Spleen (tissue), 13 donors: ENCODE measurements at places on chromosomes 5 and 9. TPM values are rescaled to one million over a fixed set of nuclear protein-coding genes. Genes with fewer than 3 reads are reported as not detected.

DNA sequence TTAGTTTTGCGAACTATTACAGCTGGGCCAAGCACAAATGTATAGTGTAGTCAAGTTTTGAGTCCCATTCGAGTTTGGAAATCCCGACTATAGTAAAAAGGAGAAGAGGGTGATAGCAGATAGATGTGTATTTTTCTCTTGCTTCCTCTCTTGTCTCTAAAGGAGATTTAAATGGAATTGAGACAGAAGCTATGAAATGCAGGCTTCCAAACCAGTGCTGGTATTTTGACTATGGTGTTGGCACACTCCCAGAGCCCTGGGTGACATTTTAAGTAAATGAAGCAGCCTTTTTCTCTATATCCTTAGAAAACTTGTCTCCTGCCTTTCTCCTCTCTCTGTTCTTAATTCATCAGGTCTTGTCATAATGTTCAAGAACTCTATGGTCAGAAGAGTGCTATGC, 17.7 kb upstream of the AUH start:
- H3K4me3 ChIP-seq = no peak overlapping the region
- H3K4me1 ChIP-seq = no peaks in the 10 kb centered on the region
- no peak for DNase-seq
- no peaks in the 10 kb centered on the region for H3K36me3 ChIP-seq

DNA sequence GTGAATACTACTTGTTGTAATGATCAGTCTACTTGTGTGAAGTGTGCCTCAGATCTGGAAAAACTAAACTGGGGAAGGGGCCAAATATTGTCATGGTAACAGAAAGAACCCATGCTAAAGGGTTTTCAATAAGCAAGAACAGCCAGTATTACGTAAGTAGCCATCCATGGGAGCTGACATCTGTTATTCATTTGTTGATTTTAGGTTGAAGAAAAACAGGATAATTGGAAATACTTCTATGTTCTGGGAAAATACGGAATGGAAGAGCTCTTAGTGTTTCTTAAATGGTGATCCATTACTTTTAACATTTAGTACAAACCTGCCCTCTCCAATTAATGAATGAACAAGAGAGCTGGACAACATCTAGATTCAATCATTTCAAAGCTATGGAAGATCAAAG, 485.8 kb downstream of the NTRK2 start:
- DNase-seq = no peak
- H3K27ac ChIP-seq = no peak overlapping the region
- no peaks in the 10 kb centered on the region for H3K36me3 ChIP-seq

DNA sequence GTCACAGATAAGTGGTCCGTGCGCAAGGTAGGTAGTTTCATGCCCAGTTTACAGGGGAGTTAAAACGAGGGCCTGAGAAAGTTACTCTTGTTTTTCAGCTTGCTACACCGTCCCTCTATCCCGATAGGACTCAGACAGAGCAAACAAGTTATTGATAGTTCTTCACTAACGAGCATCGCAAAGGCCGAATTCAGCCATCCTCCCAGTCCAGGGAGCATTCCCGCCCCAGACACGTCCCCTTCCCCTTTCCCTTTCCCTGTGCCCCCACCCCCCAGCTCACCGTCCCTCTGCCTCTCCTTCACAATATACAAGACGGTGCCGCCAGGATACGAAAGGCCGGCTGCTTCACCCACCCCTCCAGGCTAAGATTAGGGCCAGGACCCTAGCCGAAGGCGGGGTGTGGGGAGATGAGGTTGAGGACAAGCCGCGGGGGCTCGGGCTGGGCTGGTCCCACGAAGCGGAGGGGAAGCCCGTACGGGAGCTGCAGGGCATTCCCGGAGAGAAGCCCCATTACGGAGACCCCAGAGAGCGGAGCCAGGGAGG, 599 bp downstream of the KIAA1191 start:
- DNase-seq = no peak
- H3K36me3 ChIP-seq = peaks cover 5% of the 10 kb centered on the region
- peak overlapping the region; percentile 89 for H3K27ac ChIP-seq
- H3K4me1 ChIP-seq = peaks cover 48% of the 10 kb centered on the region
- no peaks in the 10 kb centered on the region for H3K27me3 ChIP-seq
- peak overlapping the region; percentile 78 for H3K4me3 ChIP-seq

- no peak overlapping the region for H3K4me3 ChIP-seq
- H3K27me3 ChIP-seq = no peaks in the 10 kb centered on the region
- H3K27ac ChIP-seq = no peak overlapping the region
- H3K36me3 ChIP-seq = peaks cover 57% of the 10 kb centered on the region
- H3K4me1 ChIP-seq = no peaks in the 10 kb centered on the region
- peak; percentile 71 for DNase-seq
Measured at GRCh38 chr5:179870403-179870903, 11.8 kb upstream of the MRNIP start.

DNA sequence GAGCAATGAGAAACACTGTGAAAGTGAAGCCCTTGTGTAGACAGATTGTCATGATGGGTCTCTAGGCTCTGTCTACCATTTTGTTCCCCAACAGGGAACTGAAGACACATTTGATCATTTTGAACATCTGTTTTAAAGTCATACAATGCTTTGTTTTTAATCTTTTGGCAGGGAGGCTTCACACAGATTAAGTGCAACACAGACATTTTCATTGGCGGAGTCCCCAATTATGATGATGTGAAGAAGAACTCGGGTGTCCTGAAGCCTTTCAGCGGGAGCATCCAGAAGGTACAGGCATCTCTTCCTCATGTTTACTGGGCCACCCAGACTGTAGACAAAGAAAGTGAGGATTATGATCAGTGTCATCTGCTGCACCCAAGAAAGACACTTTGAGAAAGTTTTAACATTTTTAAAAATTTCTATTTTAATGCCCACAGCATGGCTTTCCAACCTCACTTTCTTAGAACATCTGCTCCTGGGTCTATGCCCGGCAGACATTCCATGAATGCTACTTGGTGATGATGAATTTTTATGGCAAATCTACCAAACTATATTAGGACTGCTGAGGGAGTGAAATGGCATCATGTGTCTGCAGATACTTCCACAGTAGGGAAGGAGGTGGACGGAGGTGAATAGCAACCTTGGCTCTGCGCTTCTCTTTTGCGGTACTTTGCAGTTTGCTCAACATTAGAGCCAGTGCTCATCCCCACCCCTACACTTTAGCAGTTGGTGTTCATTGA, 121.3 kb downstream of the LIFR start:
- no peaks in the 10 kb centered on the region for H3K36me3 ChIP-seq
- no peak for DNase-seq
- H3K27ac ChIP-seq = no peak overlapping the region
- H3K4me3 ChIP-seq = no peak overlapping the region
- H3K4me1 ChIP-seq = peaks cover 20% of the 10 kb centered on the region

GRCh38 chr9:127634021-127634420, 21.9 kb downstream of the STXBP1 start:
- H3K36me3 ChIP-seq = no peaks in the 10 kb centered on the region
- H3K4me1 ChIP-seq = peaks cover 6% of the 10 kb centered on the region
- H3K4me3 ChIP-seq = no peak overlapping the region
- H3K27me3 ChIP-seq = no peaks in the 10 kb centered on the region
- H3K27ac ChIP-seq = peak overlapping the region; percentile 36

GRCh38 chr9:137028263-137029057, 423 bp upstream of the ABCA2 start:
- peak; percentile 94 for DNase-seq
- H3K36me3 ChIP-seq = no peaks in the 10 kb centered on the region
- peak overlapping the region; percentile 93 for H3K27ac ChIP-seq
- H3K4me1 ChIP-seq = peaks cover 76% of the 10 kb centered on the region
- no peaks in the 10 kb centered on the region for H3K27me3 ChIP-seq

GRCh38 chr9:123346826-123347225, 9.2 kb upstream of the CRB2 start:
- H3K27ac ChIP-seq = no peak overlapping the region
- DNase-seq = no peak
- no peaks in the 10 kb centered on the region for H3K36me3 ChIP-seq
- no peak overlapping the region for H3K4me3 ChIP-seq
- H3K4me1 ChIP-seq = peaks cover 34% of the 10 kb centered on the region
- no peaks in the 10 kb centered on the region for H3K27me3 ChIP-seq

DNA sequence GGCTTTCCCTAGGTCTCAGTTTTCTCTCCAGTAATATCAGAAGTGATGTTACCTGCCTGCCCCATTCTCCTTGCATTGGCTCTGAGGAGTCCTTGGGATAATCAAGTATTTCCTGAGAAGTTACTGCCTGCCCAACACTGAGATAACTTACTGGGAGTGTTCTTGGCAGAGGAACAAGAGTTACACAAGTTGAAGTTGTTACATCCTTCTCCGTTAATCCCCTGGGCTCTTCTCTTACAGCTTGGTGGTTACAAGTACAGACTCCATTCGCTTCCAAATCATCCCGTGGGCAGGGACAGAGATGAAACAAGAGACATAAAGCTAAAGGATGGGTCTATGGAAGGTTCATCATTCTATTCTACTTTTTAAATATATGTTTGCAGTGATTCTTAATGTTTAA, 74.1 kb upstream of the SAP30L start:
- peaks cover 31% of the 10 kb centered on the region for H3K4me1 ChIP-seq
- H3K27me3 ChIP-seq = no peaks in the 10 kb centered on the region
- H3K4me3 ChIP-seq = no peak overlapping the region
- H3K27ac ChIP-seq = no peak overlapping the region

DNA sequence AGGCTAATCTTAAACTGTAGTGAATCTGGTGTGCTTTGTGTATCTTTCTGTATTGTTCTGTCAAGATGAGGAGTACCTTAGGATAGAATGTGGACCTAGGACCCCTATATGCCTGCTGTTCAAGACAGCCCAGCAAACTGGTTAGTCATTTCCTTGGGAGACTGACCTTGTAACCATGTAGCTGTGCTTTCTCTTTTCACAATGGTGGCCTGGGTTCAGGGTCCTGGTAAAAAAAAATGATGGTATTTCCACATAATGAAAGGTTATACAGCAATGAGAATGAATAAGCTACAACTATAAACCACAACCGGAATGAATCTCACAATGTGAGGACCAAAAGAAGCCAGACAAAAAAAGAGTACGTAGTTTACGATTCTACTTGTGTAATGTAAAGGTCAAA, 36.4 kb upstream of the F2RL1 start:
- no peaks in the 10 kb centered on the region for H3K27me3 ChIP-seq
- no peaks in the 10 kb centered on the region for H3K36me3 ChIP-seq
- H3K4me3 ChIP-seq = no peak overlapping the region
- peak overlapping the region; percentile 26 for H3K27ac ChIP-seq

DNA sequence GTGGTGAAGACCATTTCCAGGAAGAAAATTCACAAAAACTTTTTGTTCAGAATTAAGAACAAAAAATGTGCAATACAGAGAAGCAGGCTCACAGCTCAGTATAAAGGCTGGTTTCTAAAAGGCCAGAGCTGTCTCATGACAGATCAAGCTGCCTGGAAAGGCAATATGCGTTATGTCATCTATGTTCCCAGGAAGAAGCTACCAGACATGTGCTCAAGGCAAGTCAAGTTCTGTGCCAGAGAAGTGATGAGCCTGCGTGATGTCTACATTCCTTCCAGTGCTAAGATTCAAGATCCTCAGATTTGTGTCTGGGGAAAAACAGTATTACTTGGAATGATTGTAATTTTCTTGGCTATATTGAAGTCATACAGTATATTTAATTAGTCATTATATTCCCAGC, 104.3 kb downstream of the PDE4D start:
- no peak for DNase-seq
- no peaks in the 10 kb centered on the region for H3K27me3 ChIP-seq
- H3K27ac ChIP-seq = no peak overlapping the region

DNA sequence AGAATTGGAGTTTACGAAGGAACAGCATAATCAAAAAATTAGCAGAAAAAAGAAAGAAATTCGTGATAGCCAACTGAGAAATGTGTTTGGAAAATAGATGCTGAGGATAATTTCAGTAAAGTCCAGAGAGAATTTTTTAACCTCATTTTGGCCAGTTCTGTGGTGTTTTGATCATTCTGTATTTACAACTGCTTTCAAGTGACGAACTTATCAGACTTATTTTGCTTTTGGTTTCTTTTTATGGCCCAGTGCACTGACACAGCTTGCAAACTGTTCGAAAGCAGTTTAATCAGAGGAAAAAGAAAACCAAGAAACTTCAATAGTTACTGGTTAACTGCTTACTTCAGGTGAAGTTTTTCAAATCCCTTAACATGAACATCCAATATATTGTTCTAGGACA, 1.9 kb downstream of the SDHA start:
- H3K4me1 ChIP-seq = peaks cover 69% of the 10 kb centered on the region
- H3K36me3 ChIP-seq = peaks cover 15% of the 10 kb centered on the region
- H3K27me3 ChIP-seq = no peaks in the 10 kb centered on the region
- peak overlapping the region; percentile 85 for H3K4me3 ChIP-seq

DNA sequence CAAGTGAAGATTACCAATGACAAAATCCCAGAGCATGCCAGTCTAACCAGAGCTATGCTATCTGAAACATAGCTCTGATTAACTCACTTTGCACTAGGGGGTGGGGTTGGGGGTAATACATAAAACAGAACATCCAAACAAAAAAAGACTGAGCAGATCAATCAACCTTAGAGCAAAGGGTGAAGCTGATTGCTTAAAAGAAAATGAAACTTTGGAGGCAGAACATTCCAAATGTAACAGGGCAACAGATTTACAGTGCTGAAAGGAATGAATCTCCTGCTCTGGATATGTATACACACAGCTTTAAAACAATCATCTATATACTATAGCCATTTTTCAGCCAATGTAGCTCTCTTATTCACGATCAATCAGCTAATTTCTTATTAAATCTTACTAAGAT, 4.9 kb downstream of the IL6ST start:
- H3K4me1 ChIP-seq = peaks cover 75% of the 10 kb centered on the region
- H3K27ac ChIP-seq = peak overlapping the region; percentile 10
- H3K36me3 ChIP-seq = peaks cover 8% of the 10 kb centered on the region
- H3K4me3 ChIP-seq = no peak overlapping the region
- no peak for DNase-seq
- no peaks in the 10 kb centered on the region for H3K27me3 ChIP-seq

DNA sequence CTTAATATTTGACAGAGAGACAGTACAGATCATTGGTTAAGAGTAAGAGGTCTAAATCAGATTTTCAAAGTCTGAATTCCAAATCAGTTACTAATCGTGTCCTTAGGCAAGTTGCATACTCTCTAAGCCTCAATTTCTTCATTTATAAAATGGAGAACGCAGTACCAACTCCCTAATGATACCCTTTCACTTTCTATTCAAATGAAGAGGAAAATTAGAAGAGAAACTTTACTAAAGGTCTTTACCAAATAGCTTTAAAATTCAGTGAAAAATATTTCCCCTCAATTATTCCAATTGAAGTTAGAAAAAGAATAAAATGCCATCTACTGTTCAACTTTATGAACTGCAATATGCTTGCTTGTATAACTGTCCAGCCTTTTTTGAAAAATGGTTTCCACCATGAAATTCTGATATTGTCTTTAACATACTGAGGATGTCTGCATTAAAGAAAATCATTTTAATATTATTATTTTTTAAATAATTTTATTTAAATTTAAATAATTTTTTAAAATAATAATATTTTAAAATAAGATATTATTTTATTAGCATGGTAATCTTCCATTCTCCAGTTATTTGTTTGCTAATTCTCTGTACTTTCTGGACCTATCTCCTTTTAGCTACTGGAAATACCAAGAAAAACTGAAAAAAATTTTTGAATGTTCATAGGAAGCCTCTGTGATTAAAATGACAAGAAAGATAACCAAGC, 36.0 kb downstream of the POC5 start:
- no peak overlapping the region for H3K4me3 ChIP-seq
- H3K36me3 ChIP-seq = no peaks in the 10 kb centered on the region
- no peaks in the 10 kb centered on the region for H3K27me3 ChIP-seq
- no peak overlapping the region for H3K27ac ChIP-seq

GRCh38 chr5:180670586-180671359, 21.4 kb upstream of the FLT4 start:
- no peak overlapping the region for H3K4me3 ChIP-seq
- peaks cover 11% of the 10 kb centered on the region for H3K27me3 ChIP-seq
- H3K4me1 ChIP-seq = peaks cover 20% of the 10 kb centered on the region
- no peak for DNase-seq

The PTGER4 gene
- 36.9 TPM for total RNA-seq

The IFNA17 gene
- not detected for total RNA-seq

The FOXD4L5 gene
- total RNA-seq = 0.55 TPM

The ZNF462 gene
- 31.8 TPM for total RNA-seq

The PCYOX1L gene
- 9.0 TPM for total RNA-seq

The FRMD3 gene
- total RNA-seq = 28.1 TPM

The STK10 gene
- total RNA-seq = 182 TPM

The UBAC1 gene
- 34.0 TPM for total RNA-seq

The SLC38A9 gene
- 45.0 TPM for total RNA-seq
